ENCODE measurements at places on chromosomes 2 and 18. TPM values are rescaled to one million over a fixed set of nuclear protein-coding genes. Genes with fewer than 3 reads are reported as not detected.

TDRD15 gene
- total RNA-seq, result not detected

C2orf92 gene
- 3.3 TPM for total RNA-seq

CCDC85A gene
- total RNA-seq, result not detected

ALPG gene
- not detected for total RNA-seq

LYG1 gene
- 0.49 TPM for total RNA-seq

TTN gene
- 0.12 TPM for total RNA-seq

B3GNT2 gene
- 26.5 TPM for total RNA-seq

ZNF236 gene
- total RNA-seq, result 4.2 TPM

OTX1 gene
- total RNA-seq, result 0.88 TPM

STPG4 gene
- total RNA-seq, result not detected

FKBP7 gene
- 50.8 TPM for total RNA-seq

CIDEA gene
- total RNA-seq, result not detected

IL1R2 gene
- total RNA-seq, result 4.3 TPM

ACTG2 gene
- total RNA-seq, result 2.9 TPM

VIT gene
- 2.9 TPM for total RNA-seq

EMILIN1 gene
- 27.6 TPM for total RNA-seq

ANKRD30BL gene
- total RNA-seq, result not detected

SLC66A2 gene
- 19.6 TPM for total RNA-seq
